ENCODE measurements at places on chromosomes 7 and 10.

GRCh38 chr10:103196516-103196915, 3.4 kb upstream of the NT5C2 start:
- no peak for DNase-seq

DNA sequence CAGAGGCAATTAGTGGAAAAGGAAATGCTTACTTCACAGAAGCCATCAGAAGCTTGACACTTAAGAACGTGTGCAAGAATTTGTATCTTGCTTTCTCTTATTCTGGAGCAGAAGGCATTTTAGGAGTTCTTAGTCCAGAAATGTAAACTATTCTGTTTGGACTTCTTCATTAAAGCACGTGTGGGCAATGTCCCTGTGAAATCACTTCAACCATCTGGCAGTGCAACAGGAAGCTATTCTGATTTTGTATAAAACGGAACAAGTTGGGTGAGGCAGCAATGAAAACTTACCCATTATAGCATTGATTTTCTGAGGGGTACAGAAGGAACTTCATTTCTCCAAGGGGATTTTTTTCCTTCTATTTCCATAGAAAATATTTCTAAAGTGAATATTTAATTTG, 21.3 kb upstream of the ARHGAP21 start:
- DNase-seq = no peak

DNA sequence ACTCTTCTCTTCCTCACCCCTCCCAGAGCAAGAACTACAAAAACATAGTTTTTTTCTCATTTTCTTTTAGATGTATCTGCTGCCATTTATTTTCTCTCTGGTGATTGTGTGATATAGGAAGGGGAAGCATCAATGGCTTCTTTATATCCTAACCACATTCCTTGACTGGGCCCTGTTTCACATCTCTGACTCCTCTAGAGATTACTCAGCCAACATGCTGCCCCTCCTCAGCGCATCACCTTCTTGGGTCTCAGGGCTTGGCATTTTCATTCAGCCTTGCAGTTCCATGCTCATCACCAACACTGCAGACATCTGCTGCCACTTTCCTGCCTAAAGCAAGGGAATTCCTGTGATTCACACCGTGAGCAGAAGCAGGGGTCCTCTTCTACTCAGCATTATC, 705.5 kb downstream of the AUTS2 start:
- DNase-seq = no peak

DNA sequence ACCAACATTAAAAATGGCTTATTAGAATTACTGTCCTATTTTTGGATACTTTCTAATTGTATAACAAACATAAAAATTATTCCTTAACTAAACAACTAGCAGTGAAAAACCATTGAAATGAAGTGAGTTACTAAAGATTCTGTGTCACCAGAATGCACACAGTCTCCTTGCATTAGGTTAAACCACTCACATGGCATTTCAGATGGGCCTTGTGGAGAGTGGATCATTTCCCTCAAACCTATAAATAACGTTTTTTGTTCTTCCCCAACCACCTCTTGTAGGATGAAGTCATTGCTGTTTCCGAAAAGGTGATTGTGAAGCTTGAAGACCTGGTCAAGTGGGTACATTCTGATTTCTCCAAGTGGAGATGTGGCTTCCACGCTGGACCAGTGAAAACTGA, 38.4 kb downstream of the ARID5B start:
- no peak for DNase-seq

DNA sequence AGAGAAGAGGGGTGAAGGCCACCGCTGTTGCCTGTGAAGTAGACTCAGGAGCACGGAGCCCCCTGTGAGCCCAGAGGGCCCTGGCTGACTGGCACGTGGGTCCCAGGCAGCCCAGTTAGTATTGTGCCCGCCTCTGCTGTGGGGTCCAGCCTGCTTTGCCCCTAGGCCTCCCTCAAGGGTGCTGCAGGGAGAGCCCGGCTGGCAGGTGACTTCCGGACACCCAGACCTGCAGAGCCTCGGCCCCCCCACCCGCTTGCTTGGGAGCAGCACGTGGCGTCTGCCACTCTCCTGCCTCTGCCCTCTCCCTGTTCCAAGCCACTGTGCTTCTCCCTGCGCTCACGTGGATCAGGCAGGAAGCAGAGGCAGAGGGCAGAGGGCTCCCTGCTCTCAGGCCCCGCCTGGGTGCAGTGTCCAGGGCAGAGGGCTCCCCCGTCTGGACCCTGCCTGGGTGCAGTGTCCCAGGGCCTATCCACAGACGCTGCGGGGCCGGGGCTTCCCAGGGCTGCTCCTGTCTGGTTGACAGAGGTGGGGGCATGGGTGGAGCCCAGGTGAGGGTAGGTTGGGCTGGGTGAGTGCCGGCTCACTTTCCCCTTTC, 88.4 kb downstream of the DNAJB6 start:
- DNase-seq = no peak

GRCh38 chr7:36153571-36154097, 580 bp downstream of the EEPD1 start:
- peak; percentile 45 for DNase-seq

GRCh38 chr10:19817231-19817933, 1.1 kb downstream of the PLXDC2 start:
- DNase-seq = peak; percentile 55

DNA sequence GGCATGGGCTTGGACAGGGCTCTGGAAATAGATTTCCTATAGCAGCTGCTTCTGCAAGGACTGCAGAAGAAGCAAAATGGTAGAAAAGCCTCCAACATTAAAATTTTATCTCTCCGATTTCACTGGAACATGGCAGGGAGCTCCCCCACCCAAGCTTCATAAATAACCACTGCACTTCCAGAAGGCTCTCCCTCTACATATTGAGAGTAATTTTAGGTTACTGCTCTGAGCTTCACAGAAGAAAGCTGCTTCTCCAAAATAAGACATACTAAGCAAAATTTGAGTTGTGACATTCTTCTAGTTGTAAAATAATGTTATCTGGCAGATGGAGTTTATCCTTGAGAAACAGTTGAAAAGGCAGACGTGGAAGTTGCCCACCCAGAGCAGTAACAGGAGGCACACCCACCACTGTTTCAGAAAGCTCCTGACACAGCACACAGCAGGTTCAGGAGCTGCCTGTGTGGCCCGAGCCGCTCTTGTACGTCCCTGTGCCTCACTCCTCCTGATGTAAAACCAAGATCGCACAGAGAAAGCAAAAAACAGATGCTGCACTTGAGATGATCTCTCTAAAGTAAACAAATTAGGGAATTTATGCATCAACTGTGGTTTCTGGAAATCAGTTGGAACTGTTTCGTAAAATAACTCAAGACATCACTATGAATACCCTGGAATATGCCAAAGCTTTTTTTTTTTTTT, 621.0 kb downstream of the PARD3 start:
- no peak for DNase-seq
